ENCODE measurements at places on chromosomes 6 and 20.

DNA sequence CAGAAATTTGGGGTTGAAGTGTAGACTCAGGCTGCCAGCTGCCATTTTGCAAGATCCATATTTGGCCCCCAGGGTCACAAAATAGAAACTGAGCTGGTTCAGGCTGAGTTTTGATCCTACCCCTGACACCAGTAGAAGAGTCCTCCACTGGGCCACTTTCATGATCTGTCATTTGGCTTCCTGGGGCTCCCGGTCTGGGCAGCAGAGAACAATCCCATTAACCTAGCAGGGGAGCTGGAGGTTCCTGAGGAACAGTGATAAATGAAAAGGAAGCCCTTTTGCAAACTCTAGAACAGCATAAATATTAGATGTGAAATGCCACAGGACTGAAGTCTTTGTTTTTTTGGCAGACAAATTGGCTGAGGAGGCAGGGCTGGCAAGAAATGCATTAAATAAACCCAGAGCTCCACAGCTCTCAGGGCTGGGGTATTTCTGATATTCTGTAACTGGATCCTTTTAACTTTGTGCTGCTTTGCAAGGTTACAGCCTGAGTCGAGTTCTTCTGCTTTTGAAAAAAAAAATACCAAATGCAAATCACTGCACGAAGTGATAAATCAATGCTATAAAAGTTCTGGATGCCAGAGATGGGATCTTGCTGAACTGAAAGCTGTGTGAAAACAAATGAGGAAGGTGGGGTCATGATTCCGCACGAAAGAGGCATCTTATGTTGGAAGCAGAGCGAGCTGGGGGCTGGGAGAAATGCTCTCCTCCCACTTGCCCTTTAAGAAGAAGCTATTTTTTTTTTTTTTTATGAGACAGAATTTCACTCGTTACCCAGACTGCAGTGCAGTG lies 64.4 kb downstream of the SULF2 start:
- no peak for DNase-seq

- no peak for DNase-seq
Observed at GRCh38 chr20:63889241-63890200, 5.4 kb upstream of the DNAJC5 start.

GRCh38 chr6:115909923-115910546 lies 150.7 kb downstream of the FRK start:
- no peak for DNase-seq

- peak; percentile 79 for DNase-seq
Observed at GRCh38 chr6:144008120-144008811, at the start of gene PLAGL1. PLAGL1 (minus strand) TSS chr6:144008259; CDS start chr6:143948136, 60,123 bp downstream.

DNA sequence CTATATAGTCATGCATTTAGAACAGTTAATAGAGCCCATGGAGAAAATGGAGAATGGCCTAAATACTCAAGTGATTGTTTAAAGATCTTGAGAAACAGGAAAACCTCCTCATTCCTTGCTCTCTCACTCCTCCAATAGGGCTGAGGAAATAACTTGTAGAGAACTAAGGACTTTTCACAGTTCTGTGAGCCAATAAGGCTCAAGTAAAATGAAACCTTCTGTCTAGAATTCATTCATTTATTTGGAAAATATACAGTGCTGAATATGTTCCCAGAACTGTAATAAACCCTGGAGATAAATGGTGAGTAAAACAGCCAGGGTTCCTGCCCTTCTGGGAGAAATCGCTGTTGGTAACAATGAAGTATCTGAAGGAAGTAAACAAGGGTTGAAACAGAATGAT lies 35.3 kb downstream of the ELOVL2 start:
- no peak for DNase-seq

DNA sequence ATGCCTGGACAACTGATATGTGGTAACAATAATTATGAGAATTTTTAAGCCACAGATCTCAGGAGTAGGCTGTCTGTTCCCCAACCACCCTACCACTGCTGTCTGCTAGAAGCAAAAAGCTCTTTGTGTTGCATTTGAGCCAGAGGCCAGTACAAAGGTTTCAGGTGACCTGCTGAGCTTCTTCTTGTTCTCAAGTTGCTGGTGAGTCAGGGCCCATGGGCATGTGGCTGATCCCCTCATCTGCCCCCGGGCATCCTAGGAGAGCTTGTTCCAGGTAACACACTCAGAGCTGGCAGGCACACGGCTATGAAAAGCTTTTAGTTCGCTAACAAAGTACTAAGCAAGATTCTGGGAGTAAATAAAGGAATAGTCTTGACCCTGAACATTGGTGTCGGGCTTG lies 285.3 kb downstream of the CDC5L start:
- no peak for DNase-seq

- no peak for DNase-seq
Observed at GRCh38 chr6:144681334-144681733, 396.2 kb downstream of the UTRN start.

GRCh38 chr6:162610351-162610750 lies 117.2 kb downstream of the PRKN start:
- DNase-seq = no peak

DNA sequence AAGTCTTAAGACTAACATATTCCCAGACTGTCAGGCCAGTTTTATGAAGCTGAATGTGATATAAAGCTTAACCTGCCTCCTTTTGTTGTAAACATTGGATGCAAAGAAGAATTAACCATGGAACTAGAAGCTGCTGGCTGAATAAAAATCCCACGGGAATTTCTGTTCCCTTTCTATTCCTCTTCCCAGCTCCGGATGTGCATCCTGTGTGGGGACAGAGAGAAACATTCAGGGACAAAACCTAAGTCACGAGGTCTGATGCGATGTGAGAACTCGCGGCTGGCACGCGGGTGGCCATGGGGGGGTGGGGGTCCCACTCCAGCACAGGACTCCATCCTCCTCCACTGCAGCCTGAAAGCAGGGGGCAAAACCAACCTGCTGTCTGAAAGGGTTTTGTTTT lies 32.2 kb downstream of the RAMACL start:
- DNase-seq = no peak

- DNase-seq = no peak
Observed at GRCh38 chr6:106253172-106253571, 72.4 kb downstream of the ATG5 start.

- no peak for DNase-seq
Observed at GRCh38 chr6:137248702-137249101, 29.5 kb upstream of the IFNGR1 start.

- no peak for DNase-seq
Observed at GRCh38 chr20:52747845-52748284, 224.3 kb upstream of the TSHZ2 start.
